ENCODE measurements at places on chromosomes 11 and 22.

DNA sequence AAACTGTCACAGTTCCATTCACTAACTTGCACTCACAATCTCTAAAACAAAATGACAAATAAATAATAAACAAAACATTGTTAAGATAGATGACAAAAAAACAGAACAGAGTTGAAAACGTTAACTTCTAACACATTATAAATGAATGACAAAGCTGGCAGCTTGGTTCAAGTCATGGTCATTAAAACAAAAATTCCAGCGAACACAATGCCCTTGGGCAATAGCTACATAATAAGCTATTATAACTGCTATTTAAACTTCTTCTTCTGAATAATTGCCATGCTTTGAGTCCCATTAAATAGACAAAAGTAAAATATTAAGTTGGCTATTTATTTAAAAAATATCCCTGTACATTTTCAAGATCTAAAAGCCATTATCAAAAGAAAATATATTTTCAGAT is 54.7 kb downstream of the PICALM start:
- no peak for DNase-seq

- no peak for DNase-seq
Measured at GRCh38 chr11:7246179-7246578, 5.5 kb upstream of the SYT9 start.

DNA sequence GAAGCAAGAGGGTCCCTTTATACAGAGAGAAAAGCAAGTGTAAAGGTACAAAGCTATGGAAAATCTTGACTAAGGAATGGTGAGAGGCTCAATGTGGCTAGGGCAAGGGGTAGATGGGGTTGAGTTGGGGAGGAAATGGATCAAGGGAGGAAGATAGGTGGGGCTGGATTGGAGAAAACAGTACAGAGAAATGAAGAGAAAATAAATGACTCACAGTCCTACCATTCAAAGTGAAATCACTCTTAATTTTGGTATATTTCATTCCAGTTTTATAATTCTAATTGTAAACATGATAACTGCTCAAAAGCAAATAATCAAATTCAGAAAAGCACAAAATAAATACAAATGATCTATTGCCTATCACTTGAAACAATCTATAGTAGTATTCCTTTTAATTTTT is 16.6 kb downstream of the UBE4A start:
- DNase-seq: no peak

DNA sequence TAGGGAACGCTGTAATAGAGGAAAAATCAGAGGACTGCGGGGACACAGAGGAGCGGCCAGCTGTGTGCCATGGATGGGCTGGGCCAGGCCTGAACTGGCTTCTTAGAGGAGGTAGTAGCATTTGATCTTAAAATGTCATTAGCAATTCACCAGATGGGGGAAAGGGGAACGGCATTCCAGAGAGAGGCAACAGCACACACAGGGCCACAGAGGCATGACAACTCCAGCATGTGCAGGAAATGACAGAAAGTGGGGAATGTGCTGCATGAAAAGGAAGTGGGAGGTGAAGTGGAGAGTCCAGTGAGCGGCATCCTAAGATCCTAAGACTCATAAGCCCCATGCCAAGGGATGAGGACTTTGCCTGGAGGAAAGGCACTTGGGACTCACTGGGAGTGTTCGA is 69.0 kb downstream of the UBASH3B start:
- DNase-seq: no peak

DNA sequence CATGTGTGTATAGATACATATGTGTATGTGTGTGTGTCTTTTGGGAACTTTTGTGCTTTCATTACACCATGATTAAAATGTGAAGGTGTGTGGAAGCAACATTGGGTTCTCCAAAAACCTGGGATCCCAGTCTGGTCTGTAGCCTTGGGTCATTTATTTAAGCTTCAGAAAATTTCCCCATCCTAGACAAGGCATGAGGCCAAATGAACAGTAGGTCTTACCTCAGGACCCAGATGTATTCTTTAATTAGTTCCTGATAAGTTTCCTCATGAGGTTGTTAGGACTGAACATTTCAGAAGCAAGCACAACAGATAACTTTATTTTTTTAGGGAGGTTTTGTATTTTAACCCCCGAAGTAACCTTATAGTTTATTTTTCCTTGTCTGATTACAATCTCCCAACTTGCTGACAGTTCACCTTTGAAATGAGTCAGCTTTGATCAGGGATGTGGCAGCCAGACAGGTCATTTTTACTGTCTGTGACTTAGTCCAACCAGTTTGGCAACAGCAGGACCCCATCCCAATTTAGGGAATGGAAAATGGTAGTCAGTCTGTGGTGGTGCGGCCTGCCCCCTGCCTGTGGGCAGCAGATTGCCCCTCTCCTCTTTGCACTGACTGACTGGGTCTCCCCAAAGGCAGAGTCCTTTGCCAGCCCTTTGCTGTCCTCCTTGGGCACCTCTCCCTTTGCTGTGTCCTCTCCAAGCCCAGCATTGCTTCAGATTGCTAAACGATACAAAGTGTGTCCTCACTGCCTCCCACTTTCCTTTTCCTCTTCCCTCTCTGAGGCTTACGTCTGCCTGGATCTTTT is 88.3 kb downstream of the NAV2 start:
- DNase-seq: no peak

DNA sequence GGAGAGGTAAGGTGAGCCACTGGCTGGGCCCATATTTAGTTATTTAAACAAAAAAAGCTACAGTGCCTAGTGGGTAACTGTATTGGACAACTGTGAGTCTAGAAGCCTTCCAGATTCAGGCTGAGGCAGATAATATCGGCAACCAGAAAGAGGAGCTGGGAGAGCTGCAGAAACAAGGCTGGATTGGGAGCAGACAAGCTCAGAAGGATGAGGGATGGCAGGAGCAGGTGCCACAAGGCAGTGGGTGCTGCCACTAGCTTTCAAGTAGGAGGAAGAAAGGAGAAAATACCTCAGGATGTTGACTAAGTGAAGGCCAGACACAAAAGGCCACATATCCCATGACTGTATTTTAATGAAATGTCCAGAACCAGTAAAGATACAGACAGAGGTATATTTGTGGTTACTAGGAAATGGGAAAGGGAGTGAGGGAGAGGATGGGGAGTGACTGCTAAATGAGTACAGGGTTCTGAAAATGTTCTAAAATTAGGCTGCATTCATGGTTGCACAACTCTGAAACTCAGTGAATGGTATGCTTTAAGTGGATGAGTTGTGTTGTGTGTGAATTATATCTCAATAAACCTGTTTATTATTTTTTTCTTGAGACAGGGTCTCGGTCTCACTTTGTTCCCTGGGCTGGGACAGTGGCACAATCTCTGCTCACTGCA is 11.8 kb upstream of the RAPSN start:
- no peak for DNase-seq

DNA sequence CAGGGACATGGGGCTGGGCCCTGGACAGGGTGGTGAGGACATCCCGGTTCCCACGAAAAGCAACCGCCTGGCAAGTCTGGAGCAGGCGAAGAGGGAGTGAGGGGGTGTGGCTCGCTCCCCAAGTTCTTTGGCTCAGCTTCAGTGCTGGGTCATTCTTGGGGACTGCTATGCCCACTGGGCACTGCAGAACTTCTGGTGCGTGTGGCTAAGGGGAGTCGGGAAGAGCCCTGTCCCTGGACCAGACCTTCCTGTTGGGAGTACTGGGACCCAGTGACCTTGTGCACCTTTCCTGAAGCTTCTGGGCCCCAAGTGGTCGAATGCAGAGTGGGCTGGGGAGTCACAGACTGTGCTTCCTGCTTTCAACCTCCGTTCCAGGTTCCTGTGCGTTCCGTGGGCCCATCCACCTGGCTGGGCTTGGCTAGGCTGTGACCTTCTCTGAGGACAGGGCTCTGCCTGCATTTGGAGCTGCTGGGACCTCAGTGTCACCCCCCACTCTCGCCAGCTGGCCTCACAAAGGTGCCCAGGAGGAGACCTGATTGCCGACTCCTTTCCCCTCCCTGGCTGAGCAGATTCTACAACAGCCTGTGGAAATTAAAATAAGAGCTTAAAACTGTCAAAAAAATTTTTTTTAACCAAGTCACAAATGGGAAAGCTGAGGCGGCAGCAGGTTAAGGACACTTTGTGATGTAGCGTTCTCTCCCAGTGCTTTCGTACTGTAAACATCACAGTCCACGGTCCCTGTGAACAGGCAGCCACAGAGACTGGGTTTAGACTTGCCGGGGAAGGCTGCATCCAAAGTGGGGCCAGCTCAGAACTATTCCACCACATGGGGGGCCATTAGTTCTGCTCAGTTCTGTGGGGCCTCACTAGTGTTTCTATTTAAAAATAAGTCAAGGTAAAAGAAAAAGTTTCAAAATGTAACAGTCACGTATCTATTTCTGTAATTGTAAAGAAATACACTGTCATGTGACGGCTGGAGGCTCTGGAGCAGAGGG is 63.8 kb upstream of the WNT7B start:
- DNase-seq: no peak

DNA sequence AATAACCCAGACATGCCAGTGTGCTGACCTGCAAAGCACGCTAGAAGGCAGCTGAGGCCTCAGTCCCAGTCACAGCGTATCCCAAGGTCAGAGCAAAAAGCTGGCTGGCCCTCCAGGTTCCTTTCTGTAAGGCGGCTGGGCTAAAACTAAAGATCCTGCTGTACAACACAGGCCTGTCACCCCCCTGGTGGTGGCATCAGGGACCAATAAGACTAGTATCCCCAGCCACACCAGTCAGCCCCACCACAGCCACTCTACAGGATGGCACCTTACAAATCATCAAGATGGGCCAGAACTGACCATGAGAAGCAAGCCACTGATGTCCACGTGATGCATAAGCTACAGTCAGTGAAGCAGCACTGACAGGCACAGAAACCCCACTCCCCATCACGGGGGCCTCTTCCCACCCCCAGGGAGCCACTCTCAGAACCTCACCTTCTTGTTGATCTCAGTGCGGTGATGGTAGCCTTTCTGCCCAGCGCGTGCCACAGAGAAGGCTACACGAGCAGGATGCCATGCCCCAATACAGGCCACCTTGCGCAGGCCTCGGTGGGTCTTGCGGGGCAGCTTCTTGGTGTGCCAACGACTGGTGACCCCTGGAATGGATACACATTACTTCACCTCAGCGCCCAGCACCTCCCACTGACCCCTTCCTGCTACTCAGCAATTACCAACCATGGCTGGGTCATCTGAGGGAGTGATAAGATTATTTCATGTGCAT is 5.0 kb downstream of the RPL3 start:
- peak; percentile 84 for DNase-seq

GRCh38 chr11:74449369-74449931 is 17.9 kb downstream of the KCNE3 start:
- peak; percentile 63 for DNase-seq

GRCh38 chr11:57131080-57131790 is 50.5 kb upstream of the LRRC55 start:
- peak; percentile 20 for DNase-seq

GRCh38 chr22:40156001-40156516 is 21.7 kb upstream of the TNRC6B start:
- DNase-seq: no peak

DNA sequence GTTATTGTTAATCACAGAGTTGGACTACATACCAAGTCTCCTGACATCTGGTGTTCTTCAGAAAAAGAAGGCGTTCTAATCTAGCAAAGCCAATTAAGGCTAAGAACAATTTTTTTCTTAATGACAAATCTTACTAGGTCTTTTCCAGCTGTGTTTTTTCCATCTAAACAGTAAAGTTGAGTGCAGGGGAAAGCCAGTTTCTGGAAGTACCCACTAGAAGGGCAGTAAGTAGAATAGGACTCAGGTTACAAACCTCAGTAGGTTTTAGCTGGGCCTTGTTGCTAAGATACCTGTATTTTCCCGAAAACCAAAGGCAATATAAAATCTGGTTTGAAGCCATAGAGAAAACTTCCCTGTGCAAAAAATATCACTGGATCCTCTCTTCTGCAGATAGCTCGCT is 351.9 kb downstream of the ETS1 start:
- DNase-seq: no peak

GRCh38 chr22:49208768-49209252 is 618.9 kb downstream of the BRD1 start:
- peak; percentile 4 for DNase-seq

GRCh38 chr22:37680191-37680851 is 4.9 kb downstream of the LGALS1 start:
- DNase-seq: no peak

GRCh38 chr11:76600124-76600655 is 70.4 kb downstream of the LRRC32 start:
- DNase-seq: no peak

- DNase-seq: no peak
Measured at GRCh38 chr11:16794047-16794818, 55.8 kb downstream of the C11orf58 start.

- no peak for DNase-seq
Measured at GRCh38 chr11:76267556-76267955, 61.3 kb upstream of the WNT11 start.

- DNase-seq: no peak
Measured at GRCh38 chr11:82682003-82682751, 51.5 kb downstream of the FAM181B start.

- no peak for DNase-seq
Measured at GRCh38 chr11:58495906-58496305, 12.0 kb downstream of the OR5B21 start.

GRCh38 chr11:116697639-116698038 is 75.1 kb downstream of the BUD13 start:
- no peak for DNase-seq

DNA sequence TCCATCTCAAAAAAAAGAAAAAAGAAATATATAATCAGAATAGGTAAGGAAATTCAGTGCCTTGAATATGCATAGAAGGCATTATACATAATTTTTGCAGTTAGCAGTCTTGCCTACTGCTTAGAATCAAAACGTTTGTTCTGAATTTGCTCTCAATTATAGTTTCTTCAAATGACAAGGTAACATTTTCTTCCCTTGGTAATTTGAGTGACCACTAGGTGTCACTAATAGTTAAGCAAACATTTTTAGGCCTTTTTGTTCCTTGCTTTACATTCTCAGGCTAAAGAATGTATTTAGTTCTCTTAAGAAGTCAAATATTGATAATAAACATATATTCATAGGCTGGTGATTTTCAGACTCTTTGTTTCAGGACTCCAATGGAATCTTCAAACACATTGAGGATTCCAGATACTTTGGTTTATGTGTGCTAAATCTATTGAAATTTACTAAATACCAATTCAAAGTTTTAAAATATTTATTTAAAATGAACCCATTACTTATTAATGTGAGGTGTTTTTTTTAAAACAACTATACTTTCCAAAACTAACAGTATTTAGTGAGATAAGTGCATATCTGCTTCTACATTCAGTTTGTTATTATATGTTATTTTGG is 55.0 kb upstream of the DEPDC7 start:
- DNase-seq: no peak

GRCh38 chr22:49435596-49435995 is 392.1 kb downstream of the BRD1 start:
- DNase-seq: peak; percentile 23

DNA sequence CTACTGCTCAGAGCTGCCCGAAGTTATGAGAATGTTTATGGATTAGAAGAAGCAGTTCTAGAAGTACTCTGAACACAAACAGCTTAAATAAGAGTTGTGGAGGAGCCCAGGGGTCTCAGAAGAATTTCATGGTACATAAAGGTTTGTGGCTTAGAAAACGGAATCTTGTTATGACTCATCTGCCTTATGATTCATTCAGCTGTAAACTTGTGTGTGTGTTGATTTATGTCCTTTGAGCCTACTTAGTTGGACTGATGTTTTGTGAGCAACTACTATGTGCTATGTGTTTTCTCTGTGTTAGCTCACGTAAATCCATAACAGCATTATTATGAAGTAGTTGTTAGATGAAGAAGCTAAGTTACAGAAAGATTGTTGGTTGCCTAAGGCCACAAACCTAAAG is 203.7 kb downstream of the PGR start:
- no peak for DNase-seq

GRCh38 chr22:38973289-38974169 is 8.6 kb upstream of the APOBEC3B start:
- DNase-seq: no peak

GRCh38 chr22:20223421-20224255 is 44.5 kb downstream of the RTN4R start:
- DNase-seq: no peak

Data from adrenal gland (tissue), 19 donors.